ENCODE measurements at places on chromosomes 12 and 14.

- H3K36me3 ChIP-seq: no peaks in the 10 kb centered on the region
- no peaks in the 10 kb centered on the region for H3K27me3 ChIP-seq
- H3K27ac ChIP-seq: no peak overlapping the region
- H3K4me3 ChIP-seq: no peak overlapping the region
These were observed 174.7 kb upstream of the DAAM1 start for GRCh38 chr14:59013672-59014298.

- no peak overlapping the region for H3K4me3 ChIP-seq
- peaks cover 13% of the 10 kb centered on the region for H3K27me3 ChIP-seq
- peaks cover 71% of the 10 kb centered on the region for H3K4me1 ChIP-seq
- H3K36me3 ChIP-seq: peaks cover 8% of the 10 kb centered on the region
These were observed 198.1 kb upstream of the DIO3 start for GRCh38 chr14:101363261-101363555.

- no peak overlapping the region for H3K27ac ChIP-seq
- no peak overlapping the region for H3K4me3 ChIP-seq
- H3K36me3 ChIP-seq: no peaks in the 10 kb centered on the region
- DNase-seq: no peak
These were observed 318.6 kb upstream of the DIO3 start for GRCh38 chr14:101242442-101243385.

DNA sequence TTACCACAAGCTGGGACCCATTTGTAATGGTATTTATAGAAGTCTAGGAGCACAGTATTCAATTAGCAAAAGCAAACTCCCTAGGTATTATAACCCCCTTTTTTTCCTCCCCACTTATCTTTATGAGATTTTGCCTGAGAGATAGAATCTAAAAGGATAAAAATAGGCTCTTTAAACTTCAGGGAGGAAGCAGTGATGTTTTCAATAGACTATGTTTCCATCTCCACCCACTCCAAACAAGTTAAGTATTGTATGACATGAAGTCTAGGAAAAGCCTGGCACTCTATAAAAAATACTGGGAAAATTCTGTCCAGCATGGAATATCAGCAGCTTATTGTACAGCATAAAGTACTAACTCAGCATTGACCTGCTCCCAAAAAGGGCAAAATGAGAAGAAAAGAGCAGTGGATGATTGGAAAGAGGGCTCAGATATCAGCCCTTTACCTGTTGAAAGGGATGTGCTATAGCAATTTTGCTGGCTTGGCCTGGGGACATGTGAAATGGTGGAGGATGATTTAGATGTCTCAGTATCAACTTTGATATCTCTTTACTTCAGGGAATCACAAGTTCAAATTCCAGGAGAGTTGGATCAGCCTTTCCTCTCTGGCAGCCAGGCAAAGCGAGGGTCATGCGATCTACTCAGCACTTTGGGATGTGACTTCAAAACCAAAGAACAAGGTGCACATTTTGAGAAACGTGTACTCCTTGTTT is 72.4 kb downstream of the IGF1 start:
- peaks cover 5% of the 10 kb centered on the region for H3K27me3 ChIP-seq
- no peak overlapping the region for H3K4me3 ChIP-seq
- H3K36me3 ChIP-seq: no peaks in the 10 kb centered on the region

- H3K4me1 ChIP-seq: peaks cover 4% of the 10 kb centered on the region
- no peak for DNase-seq
- H3K4me3 ChIP-seq: no peak overlapping the region
- no peak overlapping the region for H3K27ac ChIP-seq
- no peaks in the 10 kb centered on the region for H3K36me3 ChIP-seq
These were observed 52.9 kb upstream of the VRK1 start for GRCh38 chr14:96744262-96744661.

DNA sequence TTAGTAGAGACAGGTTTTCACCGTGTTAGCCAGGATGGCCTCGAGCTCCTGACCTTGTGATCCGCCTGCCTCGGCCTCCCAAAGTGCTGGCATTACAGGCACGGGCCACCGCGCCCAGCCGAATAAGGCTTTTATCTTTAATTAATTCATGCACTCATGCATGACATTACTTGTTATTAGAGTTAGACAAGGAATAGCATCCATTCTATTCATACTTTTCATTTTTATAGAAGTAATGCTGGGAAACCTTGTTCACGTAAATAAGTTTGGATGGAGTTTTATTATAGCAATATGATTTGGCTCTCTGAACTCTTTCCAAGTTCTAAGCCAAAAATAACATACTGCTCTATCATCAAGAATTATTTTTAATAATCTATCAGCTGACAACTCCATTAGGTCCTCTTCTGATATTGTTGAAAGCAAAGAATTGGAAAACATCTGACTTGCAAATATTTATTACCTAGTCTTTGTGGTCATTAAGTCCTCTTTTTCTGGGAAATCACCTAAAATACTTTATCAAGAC is 168.8 kb upstream of the CCND2 start:
- peaks cover 5% of the 10 kb centered on the region for H3K27me3 ChIP-seq
- H3K27ac ChIP-seq: no peak overlapping the region
- no peaks in the 10 kb centered on the region for H3K36me3 ChIP-seq
- no peak for DNase-seq
- no peak overlapping the region for H3K4me3 ChIP-seq

- H3K27ac ChIP-seq: peak overlapping the region; percentile 98
- H3K4me3 ChIP-seq: peak overlapping the region; percentile 92
- H3K27me3 ChIP-seq: no peaks in the 10 kb centered on the region
- DNase-seq: peak; percentile 65
These were observed 612 bp upstream of the FOXN3 start for GRCh38 chr14:89417465-89418225.

DNA sequence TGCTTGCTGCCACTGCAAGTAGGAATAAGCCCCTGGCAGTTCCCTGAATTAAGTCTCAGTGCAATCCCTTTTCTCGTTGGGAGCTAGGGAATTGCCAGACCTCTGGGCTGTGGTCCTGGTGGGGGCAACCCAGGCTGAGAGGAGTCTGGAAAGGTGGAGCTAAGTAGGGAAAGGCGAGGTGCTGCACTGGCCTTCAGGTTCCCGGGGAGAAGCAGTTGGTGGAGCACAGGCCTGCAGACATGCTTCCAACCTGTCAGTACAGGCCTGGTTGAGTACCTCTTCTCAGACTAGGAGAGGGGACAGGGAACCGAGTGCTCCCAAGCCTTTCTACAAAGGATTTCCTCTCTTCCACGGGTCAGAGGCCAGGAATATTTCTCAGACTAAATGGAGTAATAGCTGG is 1.5 kb downstream of the NRIP2 start:
- H3K27ac ChIP-seq: no peak overlapping the region
- peaks cover 37% of the 10 kb centered on the region for H3K36me3 ChIP-seq
- no peak for DNase-seq
- H3K4me1 ChIP-seq: peaks cover 6% of the 10 kb centered on the region
- no peaks in the 10 kb centered on the region for H3K27me3 ChIP-seq
- no peak overlapping the region for H3K4me3 ChIP-seq

DNA sequence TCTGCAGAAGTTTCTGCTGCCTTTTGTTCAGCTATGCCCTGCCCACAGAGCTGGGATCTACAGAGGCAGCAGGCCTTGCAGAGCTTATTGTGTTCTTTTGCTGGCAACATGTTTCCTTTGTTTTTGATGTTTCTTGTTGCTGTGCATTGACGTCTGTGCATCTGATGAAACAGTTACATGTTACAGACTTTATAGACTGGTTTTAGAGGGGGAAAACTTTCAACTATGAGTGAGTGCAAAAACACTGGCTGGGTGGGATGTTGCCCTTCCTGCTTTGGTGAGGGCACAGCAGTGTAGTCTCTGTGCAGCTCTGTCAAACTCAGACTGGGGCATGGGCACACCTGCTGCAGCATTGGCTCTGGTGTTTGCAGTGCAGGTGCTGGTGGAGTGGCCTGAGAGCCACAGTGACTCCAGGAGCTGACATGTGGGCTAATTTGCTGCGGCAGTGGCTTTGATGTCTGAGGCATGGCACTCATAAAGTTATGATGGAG is 26.9 kb downstream of the CLEC6A start:
- H3K27me3 ChIP-seq: peaks cover 32% of the 10 kb centered on the region
- no peak overlapping the region for H3K27ac ChIP-seq
- H3K4me3 ChIP-seq: no peak overlapping the region
- no peaks in the 10 kb centered on the region for H3K4me1 ChIP-seq
- DNase-seq: no peak

GRCh38 chr14:71403656-71404055 is 496.4 kb downstream of the PCNX1 start:
- DNase-seq: no peak
- H3K36me3 ChIP-seq: peaks cover 23% of the 10 kb centered on the region
- H3K4me1 ChIP-seq: peaks cover 26% of the 10 kb centered on the region
- H3K27me3 ChIP-seq: no peaks in the 10 kb centered on the region
- peak overlapping the region; percentile 92 for H3K27ac ChIP-seq

DNA sequence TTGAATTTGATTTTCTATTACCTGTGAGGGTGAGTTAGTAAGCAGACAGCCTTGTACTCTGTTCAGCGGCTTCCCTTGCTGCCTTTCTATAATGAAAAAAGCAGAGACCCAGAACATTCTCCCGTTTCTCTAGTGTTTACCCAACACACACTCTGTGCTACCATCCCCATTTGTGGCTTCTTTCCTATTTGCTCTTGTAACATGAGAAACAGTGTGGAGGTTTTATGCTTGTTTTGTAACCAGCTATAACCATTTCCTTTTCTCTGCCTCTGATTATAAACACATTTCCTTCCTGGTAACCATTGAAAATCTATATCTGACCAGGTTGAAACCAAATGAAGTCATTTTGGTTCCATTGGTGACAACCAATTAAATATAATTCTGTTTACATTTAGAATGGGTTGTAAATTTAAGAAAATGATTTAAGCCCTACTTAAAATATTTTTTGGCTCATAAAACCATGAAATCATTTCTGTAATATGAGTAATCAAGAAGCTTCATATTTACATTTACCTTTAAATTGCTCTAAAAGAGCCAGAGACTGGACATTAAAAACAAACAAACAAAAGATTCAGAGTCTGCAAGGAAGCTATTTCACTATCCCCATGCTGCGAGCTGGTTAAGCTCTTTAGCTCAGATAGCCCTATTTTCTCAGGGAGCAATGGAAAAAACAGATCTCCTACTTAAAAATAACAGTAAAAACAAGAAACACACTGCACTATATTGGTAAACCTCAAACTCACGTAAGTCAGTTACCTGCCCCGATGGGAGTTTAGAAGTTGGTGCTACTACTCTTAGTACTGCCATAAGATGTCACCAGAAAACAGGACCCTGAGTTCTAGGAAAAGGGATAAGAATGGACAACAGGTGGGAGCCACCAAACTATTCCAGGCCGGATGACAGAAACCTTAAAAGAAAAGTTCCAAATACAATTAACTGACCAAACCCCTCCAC is 206.5 kb upstream of the EEA1 start:
- H3K27ac ChIP-seq: peak overlapping the region; percentile 82
- no peak for DNase-seq
- no peaks in the 10 kb centered on the region for H3K36me3 ChIP-seq
- no peaks in the 10 kb centered on the region for H3K27me3 ChIP-seq
- peak overlapping the region; percentile 50 for H3K4me3 ChIP-seq
- H3K4me1 ChIP-seq: peaks cover 45% of the 10 kb centered on the region

DNA sequence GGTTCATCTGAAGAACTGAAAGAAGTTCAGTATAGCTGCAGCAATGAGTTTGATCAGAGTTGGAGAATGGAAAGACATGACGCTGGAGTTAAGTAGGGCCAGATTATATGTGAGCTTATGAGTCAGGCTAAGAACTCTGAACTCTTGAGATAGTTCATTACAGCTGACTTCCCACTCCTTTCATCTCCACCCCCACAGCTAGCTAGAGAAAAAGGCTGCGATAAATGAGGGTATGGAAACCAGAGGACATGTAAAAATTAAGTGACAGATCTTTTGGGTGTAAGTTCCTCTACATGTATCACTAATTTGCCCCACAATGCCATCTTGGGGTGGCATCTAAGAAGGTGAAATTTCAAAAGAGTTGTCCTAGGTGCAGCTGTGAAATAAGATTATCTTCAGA is 28.6 kb downstream of the PYM1 start:
- H3K27me3 ChIP-seq: no peaks in the 10 kb centered on the region
- peak overlapping the region; percentile 60 for H3K27ac ChIP-seq
- DNase-seq: no peak
- peaks cover 27% of the 10 kb centered on the region for H3K36me3 ChIP-seq

- peaks cover 30% of the 10 kb centered on the region for H3K27me3 ChIP-seq
- H3K4me3 ChIP-seq: no peak overlapping the region
- H3K27ac ChIP-seq: no peak overlapping the region
- H3K36me3 ChIP-seq: no peaks in the 10 kb centered on the region
- no peak for DNase-seq
- H3K4me1 ChIP-seq: peaks cover 10% of the 10 kb centered on the region
These were observed 38.5 kb downstream of the SPTB start for GRCh38 chr14:64841121-64841651.
